Uterus (tissue), 4 donors: ENCODE measurements at places on chromosomes 11 and 22.

GRCh38 chr11:1412377-1413095 lies 22.8 kb downstream of the BRSK2 start:
- no peak for DNase-seq

GRCh38 chr11:61886643-61887042 lies 4.7 kb downstream of the FADS3 start:
- no peak for DNase-seq

DNA sequence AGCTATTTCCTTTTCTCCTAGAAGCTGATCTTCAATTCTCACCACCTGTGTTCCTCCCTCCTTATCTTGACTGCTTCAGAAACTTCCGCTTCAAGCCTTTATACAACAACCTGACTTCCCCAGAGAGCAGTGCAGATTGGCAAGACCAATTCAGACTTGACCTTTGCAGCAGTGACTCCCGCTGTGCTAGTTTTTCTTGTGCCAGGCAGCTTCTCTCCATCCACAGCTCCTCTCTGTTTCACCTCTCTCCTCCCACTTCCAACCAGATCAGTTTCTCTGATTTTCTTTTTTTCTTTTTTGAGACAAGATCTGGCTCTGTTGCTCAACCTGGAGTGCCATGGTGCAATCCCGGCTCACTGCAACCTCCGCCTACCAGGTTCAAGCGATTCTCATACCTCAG lies 74.3 kb downstream of the GRAMD1B start:
- no peak for DNase-seq

GRCh38 chr11:111938687-111939160 lies 1.6 kb downstream of the DIXDC1 start:
- DNase-seq: no peak

DNA sequence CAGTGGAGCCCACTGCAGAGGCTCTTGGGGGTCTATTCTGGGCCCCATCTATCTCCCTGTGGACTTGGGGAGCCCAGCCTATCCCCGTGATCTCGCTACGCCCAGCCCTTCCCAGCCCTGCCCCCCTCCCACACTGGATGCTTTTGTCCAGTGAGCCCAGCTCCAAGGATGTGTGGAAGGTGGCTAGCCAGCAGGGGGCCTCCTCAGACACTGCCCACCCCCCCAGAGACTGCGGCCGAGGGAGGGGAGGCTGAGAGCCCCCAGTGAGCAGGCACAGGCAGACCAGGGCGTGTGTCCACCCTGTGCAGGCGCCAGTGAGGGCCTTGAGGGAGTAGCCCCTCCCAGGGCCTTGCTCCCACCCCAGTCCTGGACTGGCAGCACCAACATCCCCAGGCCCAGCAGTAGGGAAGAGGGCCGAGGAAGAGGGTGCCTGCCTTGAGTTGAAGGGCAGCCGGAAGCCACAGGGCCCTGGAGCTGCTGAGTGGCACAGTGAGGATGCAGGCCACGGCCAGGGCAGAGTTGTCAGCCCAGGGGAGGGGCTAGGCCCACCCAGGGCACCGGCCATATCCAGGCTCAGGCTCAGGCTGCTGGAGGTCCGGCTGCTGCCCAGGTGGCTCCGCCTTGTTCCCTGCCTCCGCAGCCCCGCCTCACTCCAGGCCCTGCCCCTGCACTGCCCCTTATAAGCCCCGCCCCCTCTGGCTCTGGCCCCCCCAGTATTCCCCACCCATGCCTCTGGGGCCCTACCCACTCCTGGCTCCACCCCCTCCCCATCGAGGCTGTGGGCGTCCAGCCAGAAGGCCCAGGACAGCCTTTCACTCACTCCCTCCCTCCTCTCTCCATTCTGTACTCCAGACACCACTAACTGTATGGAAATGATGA lies 28.0 kb downstream of the MOB2 start:
- peak; percentile 84 for DNase-seq

DNA sequence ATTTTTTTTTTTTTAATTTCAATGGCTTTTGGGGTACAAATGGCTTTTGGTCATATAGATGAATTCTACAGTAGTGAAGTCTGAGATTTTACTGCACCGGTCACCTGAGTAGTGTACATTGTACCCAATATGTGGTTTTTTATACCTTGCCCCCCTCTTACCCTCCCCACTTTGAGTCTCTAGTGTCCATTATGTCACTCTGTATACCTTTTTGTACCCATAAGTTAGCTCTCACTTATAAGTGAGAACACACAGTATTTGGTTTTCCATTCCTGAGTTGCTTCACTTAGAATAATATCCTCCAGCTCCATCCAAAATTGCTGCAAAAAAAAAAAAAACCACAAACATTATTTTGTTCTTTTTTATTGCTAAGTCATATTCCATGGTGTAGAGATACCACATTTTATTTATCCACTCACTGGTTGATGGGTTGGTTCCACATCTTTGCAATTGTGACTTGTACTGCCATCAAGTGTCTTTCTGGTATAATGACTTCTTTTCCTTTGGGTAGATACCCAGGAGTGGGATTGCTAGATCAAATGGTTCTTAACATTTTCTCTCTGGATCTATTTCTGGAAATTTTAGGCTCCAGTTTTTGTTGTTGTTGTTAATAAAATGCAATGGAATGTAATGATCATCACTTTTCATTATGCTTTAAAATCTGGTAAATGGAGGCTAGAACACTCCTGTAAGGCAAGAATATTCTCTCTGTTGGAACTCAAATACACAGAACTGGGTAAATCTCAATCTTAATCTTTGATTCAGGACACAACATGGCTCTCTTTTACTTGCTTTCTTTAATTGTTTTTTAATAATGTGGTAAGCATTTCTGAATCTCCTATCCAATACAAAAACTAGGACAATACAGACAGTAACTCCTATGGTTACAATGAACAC lies 10.3 kb downstream of the NEAT1 start:
- DNase-seq: peak; percentile 9

GRCh38 chr22:48594016-48594756 lies 1233.5 kb downstream of the BRD1 start:
- no peak for DNase-seq

DNA sequence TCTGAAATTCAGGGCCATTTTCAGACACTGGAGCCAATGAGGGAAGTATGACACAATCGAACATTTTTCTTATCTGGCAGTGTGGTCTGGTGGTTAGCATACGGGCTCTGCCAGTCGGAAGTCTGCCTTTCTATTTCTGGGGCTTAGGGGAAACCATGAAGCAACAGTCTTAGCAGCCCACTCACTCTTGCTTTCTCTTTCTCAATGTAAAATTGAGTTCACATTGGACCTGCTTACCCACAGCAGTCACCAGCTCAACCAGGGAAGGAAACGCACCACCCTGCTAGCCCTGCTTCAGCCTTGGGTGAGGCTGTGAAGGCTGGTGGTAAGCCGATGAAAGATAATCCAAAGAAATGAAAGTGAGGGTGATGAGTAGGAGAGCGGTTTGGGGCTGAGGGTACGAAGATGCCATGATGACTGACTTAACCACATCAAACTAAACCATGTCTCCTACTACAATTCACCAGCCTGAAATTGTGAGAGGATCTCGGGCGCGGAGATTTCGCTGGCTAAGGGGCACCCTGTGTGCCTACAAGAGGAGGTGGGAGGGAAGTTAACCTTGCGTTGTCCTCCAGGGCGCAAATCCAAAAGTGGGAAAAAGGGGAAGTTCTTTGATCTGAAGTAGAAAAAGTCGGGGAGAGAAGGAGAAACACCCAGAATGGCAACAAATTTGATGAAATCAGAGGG lies 2.0 kb upstream of the LMO2 start:
- DNase-seq: no peak

DNA sequence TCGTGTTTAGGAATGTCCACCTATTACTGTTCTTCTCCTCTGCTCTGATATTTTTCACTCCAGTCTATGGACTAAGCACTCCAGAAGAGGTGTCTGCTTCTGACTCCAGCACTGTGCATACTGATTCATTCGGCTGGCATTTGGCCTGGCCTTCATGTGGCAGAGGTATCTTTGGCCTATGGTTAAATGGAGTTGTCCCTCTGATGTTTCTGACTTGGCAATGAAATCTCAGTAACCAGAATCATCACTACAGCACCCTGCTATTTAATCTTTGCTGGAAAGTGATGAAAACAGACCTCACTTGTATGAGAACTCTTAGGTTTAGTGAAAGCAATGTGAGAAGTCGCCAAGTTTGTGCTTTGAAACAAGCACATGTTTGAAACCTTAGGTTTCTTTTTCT lies 155.2 kb downstream of the MAML2 start:
- DNase-seq: peak; percentile 35

DNA sequence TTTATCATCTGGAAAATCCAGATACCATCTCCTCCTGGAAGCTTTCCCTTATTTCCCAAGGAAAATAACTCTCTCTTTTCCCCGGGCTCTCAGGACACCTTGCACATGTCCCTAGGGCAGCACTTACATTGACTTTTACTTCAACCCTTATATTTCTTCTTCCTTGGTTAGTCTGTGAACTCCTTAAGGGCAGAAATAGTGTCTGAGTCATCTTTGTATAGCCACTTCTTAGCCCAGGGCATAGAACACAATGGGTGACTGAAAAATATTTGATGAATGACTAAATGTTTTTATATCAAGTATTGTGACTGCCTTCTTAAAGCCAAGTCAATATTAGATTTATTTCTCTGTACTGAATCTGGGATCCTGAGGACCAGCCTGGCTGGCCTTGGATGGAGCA lies 45.4 kb upstream of the MYOD1 start:
- no peak for DNase-seq

DNA sequence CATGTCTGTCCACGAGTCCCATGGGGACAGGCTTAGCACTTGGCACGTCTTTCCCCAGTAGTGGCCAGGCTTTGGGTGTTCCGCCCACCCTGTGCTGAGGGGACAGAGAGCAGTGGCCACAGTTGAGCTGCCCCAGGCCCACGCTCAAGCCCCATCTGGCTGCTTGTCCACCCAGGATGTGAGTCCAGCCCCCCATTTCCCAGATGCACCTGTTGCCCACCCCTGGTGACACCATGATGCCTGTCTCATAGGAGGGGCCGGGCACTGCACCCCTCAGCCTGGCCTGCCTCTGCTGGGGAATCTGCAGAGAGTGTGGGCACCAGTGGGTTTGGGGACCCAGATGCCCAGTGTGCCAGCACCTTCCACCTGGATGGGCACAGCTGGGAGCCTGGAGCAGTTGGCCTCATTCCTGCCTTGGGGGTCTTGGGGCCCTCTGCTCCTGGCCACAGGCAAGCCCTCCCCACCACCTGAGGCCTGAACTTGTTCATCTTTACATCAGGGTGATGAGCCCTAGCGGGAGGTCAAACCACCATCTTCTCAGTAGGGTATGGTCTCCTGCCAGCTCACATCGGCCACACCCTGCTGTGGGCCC lies 5.7 kb downstream of the SIGIRR start:
- DNase-seq: no peak

GRCh38 chr11:1842149-1843097 lies 3.6 kb downstream of the TNNI2 start:
- DNase-seq: no peak

DNA sequence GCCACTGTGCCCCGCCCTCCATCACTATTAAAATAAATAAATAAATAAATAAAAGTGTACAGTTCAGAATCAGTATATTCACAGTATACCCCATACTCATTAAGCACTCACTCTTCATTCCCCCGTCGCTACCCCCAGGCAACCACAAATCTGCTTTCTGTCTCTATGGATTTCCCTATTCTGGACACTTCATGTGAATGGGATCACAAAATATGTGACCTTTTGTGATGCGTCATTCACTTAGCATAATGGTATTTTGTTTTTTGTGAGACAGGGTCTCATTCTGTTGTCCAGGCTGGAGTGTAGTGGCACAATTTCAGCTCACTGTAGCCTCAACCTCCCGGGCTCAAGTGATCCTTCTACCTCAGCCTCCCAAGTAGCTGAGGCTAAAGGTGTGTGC lies 52.8 kb downstream of the RBX1 start:
- DNase-seq: no peak

- DNase-seq: no peak
Observed at GRCh38 chr11:77559686-77560401, 29.9 kb upstream of the AQP11 start.

DNA sequence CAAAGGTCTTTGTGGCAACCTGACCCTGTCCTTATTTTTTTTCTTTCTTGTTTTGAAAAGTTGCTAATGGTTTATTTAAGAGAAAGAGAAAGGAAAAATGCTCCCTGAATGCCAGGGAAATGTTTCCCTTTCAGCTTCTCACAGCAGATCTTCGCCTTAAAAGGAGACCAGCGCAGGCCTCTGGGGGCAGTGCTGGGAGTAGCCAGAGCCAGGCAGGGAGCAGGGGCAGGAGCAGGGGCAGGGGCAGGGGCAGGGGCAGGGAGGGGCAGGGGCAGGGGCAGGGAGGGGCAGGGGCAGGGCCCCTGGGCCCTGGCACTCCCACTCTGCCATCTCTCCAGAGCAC lies 5.1 kb downstream of the MOB2 start:
- peak; percentile 53 for DNase-seq

DNA sequence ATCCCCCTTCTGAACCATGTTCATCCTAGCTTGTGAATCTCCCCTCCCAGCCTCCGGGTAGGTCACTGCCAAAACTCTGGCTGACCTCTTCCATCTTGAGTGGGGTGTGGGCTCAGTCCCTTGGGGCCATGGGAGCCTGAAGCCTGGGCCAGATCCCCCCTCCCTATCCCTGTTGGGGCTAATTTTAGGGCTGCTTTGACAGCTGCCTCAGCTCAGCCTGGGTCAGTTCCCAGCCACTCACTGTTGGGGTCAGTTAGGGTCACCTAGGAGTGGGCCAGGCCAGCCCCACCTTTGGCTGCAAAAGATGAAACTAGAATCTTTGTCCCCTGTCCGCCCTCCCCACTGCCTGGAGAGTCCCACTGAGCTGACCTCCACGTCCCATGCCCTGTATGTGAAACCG lies 29.8 kb upstream of the P2RY2 start:
- no peak for DNase-seq

DNA sequence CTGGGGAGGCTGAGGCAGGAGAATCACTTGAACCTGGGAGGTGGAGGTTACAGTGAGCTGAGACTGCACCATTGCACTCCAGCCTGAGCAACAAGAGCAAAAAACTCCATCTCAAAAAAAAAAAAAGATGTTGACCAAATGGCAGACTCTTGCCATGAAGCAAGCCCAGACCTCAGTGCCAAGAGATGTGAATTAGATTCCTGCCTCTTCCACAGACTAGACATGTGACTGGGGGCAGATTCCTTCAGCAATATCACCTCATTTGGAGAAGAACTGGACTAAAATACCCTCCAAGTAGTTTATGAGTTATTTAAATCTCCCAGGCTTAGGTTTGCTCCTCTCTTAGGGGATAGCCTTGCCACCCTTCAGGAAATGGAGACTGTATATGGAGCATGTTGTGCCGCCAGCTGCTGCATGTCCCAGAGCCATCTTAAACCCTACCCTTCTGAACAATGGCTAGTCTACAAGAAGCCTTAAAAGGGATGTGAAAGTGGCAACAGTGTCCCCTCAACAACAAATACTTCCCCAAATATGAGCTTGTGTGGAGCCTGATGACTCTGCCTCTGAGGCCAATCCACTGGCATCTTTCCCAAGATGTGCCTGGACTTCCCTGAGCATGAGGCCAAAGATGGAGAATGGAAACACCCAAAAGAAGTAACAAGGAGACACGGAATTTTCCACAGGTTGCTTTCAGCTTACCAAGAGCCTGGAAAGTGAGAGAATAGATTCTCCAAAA lies 763 bp upstream of the MS4A7 start:
- no peak for DNase-seq

GRCh38 chr11:76115555-76115954 lies 90.7 kb downstream of the WNT11 start:
- DNase-seq: no peak

- no peak for DNase-seq
Observed at GRCh38 chr11:108032800-108033199, 24.1 kb downstream of the CUL5 start.

GRCh38 chr11:101428918-101429317 lies 154.9 kb downstream of the TRPC6 start:
- DNase-seq: no peak
